Esophagus mucosa (tissue), 1 donor: ENCODE measurements at places on chromosomes 6 and 20. TPM values are rescaled to one million over a fixed set of nuclear protein-coding genes. Genes with fewer than 3 reads are reported as not detected.

PNPLA1 gene
- 0.20 TPM for total RNA-seq

EPB41L2 gene
- 9.1 TPM for total RNA-seq

ADGRF5 gene
- 2.5 TPM for total RNA-seq

CDK19 gene
- 19.1 TPM for total RNA-seq

LIME1 gene
- total RNA-seq, result 5.1 TPM

GRCh38 chr20:50579511-50579910 is 69.3 kb downstream of the PTPN1 start:
- no peak for ATAC-seq

DNA sequence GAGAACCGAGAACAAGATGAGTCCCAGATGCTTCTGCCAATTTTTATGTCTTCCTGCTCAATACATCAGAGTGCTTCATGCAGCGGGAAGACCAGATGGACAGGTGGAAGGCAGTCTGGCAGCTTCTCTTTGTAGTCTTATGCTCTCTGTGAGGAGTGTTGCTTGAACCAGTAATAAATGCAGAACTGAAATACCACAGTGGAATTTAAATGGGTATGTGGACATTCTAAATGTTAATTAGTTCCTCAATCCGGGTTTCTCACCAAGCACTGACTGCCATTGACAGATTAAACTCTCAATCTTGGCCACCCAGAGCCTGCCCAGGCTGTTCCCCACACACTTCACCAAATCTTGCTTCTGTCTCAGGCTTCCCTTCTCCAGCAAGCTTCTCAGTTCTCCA is 695.5 kb upstream of the CHD6 start:
- ATAC-seq, result no peak

DNA sequence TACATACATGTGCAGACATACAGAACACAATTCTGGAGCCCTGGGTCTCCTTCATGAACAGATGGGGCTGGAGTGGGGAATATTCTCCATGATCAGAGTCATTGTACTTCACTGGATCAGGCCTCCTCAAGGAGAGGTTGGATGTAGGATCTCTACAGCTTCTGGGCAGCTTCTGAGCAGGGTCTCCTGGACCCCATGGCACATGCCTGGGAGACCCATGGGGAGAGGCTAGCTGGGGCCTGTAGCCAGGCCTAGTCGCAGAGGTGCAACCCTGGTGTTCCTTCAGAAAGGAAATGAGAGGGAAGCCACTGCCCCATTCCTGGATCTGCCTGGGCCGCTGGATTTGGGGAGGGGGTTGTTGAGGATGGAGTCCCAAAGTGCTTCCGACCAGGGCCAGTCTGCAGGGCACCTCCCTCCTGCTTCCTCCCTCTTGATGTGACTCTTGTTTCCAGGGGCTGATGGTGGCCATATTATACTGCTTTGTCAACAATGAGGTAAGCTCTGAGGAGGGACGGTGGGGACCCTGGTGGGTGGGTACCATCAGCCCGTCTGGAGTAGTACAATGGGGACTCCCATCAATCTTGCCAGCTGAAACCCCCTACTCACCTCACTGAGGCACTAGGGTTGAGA is 31.8 kb downstream of the GLP1R start:
- no peak for ATAC-seq

DNA sequence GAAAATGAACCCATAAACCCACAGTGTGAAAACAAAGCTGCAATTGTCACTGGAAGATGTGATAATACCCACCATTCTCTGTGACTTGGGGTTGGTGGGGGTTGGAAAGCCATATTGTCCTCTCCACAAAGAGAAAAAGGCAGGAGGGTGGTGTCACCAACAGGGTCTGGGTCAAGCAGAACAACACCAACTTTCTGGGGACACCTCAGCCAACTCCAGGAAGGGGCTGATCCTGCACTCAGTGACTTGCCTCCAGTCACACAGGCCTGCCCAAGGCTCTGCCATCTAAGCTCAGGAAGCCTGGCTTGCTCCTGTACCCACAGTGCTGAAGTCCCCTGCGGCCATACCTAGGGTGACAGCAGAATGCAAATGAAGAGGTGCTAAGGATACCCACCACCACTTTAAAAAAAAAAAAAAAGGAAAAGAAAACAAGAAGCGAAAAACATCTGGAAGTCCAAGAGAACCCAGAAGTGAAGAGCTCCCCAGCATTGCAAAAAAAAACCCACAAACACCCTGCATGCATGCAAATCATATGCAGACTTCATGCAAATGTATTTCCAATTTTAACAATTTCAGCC is 110.6 kb downstream of the PREX1 start:
- ATAC-seq, result peak; percentile 11

- no peak for ATAC-seq
Observed at GRCh38 chr6:71608646-71609045, 277.7 kb upstream of the RIMS1 start.

GRCh38 chr6:37987559-37987958 is 168.0 kb downstream of the ZFAND3 start:
- no peak for ATAC-seq

DNA sequence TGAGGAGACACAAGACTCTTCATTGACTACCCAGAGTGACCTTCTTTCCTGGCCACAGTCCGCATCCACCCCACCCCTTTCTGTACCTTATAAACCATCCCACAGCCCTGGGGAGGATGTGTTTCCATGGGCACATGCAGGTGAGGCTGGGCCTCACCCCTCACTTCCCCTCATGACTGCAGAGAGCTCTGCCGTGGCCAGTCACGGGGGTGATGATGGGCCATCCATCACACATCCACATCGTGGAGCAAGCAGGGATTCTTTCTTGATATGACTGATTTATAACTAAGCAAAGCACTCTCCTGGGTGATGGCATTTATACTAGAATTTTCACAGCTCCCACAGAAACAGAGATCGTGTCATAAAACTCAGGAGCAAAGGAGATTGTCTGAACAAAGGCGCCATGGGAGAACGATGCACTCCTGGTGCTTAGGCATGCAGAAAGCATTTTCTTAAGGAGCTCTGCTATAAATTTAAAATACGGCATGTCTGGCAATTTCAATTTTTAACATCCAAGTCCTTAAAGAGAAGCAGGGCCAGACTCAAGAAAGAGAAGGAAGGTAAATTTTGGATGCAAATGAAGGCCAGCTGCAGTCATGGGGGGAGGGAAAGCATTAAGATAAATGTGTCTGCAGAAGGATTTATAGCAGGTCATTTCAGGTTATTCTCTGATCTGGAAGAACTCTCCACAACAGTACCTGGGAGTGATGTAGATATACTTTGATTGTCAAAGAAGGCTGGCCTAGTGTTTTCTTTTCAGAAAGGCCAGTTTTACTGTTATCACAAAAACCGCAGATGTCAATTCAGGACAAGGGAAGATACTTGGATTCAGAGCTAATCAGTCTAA is 777.0 kb downstream of the C6orf118 start:
- ATAC-seq, result no peak

DNA sequence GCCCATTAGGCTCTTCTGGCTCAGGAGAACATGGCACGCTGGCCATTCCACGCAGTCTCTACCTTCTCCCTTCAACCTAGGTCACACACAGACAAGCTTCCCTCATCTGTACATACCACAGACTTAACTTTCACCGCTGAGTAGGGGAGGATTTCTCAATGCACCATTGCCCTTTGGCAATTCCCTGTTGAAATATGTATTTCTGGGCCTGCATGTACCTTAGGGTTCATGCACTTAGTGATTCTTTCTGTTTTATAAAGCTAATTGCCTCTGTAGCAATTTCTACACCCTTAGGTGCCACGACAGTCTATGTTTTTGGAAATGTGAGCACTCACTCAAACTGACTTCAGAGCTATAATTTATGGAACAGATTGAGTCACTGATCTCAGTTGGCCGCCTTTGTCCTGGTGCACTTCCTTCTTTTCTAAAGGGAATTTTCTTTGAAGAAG is 253.8 kb upstream of the PRDM1 start:
- ATAC-seq, result peak; percentile 74

DNA sequence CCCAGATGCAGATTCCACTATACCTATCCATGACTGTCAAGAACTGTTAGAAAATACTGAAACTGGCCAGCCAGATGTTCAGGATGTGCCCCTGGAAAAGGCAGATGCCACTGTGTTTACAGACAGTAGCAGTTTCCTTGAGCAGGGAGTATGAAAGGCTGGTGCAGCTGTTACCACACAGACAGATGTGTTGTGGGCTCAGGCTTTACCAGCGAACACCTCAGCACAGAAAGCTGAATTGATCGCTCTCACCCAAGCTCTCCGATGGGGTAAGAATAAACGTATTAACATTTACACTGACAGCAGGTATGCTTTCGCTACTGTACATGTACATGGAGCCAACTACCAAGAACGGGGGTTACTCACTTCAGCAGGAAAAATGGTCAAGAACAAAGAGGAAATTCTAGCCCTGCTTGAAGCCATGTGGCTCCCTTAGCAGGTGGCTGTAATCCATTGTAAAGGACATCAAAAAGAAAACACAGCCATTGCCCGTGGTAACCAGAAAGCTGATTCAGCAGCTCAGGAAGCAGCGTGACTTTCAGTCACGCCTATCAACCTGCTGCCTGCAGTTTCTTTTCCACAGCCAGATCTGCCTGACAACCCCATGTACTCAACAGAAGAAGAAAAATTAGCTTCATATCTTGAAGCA is 459.7 kb upstream of the HTR1E start:
- ATAC-seq, result no peak

- peak; percentile 84 for ATAC-seq
Observed at GRCh38 chr6:79170959-79171358, 63.5 kb downstream of the HMGN3 start.

DNA sequence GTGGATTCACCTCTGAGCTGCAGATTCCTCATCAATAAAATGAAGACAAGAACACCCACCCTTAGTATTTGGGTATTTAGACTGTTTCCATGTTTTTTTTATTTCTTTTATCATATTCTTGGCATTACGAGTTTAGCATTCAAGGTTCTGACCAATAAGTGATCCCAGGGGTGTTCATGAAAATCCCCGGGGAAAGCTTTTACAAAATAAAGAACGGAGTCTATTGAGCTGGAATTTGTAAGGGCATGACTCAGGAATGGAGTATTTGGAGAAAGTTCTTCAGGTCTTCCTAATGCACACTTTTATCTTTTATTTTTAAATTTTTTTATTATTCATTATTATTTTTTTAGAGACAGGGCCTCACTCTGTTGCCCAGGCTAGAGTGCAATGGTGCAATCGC is 19.4 kb upstream of the TOX2 start:
- ATAC-seq, result no peak

DNA sequence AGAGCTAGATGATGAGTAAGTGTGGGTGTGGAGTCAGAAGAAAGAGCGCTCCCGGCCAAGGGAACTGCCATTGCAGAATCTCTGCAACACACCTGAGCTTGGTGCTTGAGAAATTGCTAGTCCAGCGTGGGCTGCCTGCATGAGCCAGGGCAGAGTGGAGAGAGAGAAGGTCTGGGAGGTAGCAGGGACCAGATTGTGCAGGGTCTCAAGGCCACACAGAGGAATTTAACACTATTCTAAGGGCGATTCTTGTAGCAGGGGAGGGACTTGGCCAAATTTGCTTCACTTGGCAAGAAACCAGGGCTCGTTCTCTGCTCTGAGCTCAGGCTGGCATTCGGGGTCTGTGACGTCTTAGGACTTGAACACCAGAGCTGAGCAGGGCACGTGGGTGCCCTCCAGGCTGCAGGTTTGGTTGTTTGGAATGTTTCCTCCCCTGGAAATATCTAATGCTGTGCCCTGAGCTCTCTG is 53.5 kb downstream of the BCAS4 start:
- peak; percentile 4 for ATAC-seq

- ATAC-seq, result no peak
Observed at GRCh38 chr6:44496665-44497369, 109.3 kb downstream of the CDC5L start.

DNA sequence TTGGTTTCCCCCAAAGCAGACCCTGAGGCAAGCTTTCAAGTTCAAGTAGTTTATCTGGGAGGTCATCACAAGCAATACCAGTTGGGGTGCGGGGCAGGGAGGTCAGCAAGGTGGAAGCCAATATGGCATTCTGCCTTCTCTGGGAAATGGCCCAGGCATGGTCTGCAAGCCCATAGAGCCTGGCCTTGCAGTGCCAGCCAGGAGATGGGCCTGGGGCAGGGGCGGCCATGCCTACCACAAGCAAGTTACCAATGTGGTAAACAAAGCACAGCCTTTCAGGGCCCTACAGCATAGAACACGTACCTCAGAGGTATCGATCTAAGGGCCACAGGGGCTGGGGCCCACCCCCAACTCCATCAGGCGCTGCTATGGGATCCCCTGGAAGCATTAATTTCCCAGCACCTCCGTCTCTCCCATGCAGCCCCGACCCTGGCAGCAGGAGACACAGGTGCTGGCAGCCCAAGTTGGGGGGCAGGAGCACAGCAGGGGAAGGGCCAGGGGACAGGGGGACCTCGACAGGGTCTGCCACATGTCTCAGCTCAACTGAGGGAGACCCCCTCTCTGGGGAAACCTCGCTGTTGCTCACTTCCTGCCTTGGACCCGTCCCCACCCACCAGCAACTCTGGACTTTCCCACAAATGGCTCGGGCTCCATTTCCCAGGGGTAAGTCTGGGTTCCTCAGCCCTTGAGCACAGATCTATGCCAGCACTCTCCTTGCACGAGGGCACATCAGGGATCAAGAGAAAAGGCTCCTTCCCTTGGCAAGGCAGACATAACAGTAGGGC is 369.0 kb downstream of the PREX1 start:
- ATAC-seq, result no peak
